ENCODE measurements at places on chromosomes 3 and 15.

- no peak for DNase-seq
These were observed 58.0 kb downstream of the GABRG3 start for GRCh38 chr15:27028858-27029477.

DNA sequence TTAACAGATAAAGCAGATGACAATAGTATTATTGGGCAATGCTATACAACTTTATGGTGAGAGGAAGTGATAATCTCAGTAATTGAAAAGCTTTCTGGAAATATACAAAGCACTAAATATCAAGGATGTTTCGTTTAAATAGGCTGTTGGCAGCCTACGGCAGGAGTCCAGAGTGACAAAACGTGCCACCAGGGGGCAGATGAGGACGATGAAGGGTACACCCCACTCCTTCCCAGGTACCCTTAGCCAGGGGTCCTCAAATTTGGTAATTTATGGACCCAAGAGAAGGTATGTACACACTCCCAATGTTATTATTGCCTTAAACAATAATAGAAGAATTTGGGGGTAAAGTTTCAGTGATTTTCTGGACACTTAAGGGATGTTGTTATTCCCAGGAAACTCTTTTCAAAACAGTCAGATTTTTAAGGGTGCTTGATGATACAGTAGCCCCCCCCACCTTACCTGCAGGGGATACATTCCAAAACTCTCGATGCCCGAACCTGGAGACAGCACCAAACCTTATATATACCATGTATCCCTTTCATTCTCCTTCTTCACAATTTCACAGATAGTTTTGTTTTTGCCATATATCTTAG lies 1.4 kb upstream of the MAGEL2 start:
- no peak for DNase-seq

DNA sequence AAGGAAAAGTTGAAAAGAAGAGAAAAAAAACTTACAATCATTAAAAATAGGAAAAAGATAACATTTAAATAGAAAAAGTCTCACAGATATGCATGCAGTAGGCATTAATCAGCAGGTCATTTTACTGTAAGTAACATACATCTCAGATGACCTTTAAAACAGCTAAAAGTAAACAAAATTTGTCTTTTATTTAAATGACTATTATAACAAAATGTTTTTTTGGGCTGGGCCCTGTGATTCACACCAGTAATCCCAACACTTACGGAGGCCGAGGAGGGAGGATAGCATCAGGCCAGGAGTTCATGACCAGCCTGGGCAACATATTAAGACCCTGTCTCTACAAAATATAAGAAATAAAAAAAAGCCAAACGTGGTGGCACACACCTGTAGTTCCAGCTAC lies 14.7 kb downstream of the IQGAP1 start:
- DNase-seq: no peak

DNA sequence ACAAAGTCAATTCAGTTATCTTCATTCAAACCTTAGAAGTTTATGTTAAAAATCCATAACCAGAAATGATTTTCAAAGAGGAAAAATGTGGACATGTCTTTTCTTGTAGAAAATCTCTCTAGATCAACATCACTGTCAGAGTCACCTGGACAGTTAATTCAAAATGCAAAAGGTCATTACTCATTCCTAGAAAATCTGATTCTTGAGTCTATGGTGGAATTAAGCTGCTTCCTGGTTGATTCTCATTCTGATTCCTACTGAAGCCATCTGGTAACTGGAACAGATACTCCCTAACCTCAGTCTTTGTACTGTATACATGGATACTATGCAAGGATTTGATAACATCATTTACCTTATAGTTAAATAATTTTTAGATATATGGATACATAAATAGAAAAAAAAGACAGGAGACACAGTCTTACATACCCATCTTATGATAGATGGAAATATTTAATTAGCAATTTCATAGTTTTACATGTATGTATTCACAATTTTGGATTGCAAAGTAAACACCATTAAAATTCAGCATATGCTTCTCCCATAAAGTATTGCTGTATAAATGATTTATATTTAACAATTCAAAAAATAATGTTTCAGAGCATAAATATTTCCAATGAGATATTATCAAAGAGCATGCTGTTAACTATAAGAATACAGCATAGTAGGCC lies 693.2 kb upstream of the CCDC54 start:
- no peak for DNase-seq

GRCh38 chr3:130658678-130659077 lies 88.0 kb downstream of the PIK3R4 start:
- no peak for DNase-seq

DNA sequence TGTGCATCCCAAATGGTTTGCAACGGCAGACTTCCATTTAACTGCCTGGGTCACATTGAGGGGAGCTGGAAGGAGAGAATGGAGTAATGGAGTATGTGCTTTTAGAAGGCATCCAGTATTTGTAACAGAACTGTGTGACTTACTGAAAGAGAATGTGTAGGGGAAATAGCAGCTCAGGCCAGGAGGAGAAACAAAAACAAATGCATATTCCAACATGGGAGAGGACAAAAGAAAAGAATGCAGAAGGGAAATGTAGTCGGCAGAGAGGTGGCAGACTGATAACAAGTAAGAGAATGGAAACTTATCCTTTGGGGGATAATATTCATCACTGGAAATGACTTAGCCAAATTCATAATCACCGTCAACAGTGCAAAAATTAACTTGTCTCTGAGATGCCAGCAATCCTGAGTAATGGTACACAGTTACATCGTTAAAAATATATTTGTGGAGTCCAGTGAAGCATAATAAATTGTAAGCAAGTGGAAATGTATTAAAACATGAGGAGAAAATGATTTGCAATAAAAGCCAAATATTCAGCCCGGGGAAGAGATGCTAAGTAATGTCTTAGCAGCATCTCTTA lies 294.9 kb upstream of the SGO1 start:
- no peak for DNase-seq

DNA sequence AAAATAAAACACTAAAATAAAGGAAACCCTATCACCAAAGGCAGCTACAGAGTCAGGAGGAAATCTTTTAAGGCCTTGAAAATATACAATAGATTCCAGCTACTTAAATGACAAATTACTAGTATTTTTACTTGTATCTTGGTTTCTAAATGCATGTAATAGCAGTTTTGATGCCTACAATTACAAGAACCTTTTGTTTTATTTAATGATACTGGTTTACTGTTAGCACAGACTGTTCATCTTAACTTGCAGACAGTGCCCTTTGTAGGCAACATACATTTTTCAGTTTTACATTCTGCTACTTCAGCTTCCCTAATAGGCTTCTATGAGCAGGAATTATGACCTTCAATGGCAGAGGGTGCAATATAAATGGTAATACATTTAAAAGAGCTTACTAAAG lies 54.1 kb downstream of the ZNF280D start:
- no peak for DNase-seq

Measured in activated T-helper 1 cell treated with anti-CD3 and anti-CD28 coated beads, Interleukin-2, amount 50 U/mL, for 16 hours (primary cell).